SHP77 treated with DMSO at 0.1 percent for 48 hours (cell line): ENCODE measurements at places on chromosomes 2 and 18.

GRCh38 chr2:207092818-207093217 lies 72.9 kb downstream of the KLF7 start:
- DNase-seq = no peak

- no peak for DNase-seq
Measured at GRCh38 chr2:96116879-96117533, 635 bp upstream of the ADRA2B start.

DNA sequence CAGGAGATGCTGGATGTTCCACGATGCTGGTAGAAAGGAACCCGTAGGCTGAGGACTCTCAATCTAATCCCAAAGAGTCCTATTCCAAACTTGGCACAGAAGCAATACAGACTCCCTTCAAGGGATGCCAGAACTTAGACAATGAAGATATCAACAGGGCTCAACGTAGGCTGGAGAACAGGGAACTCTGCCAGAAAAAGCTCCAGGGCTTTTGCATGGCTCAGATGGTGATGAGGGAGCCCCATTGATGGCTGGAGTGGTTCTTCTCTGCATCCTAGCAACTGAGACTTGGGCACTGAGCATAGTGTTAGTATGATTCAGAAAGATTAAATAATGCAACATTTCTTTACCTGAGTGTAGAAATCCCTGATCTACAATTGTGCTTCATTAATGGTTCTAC lies 117.2 kb upstream of the NCK2 start:
- no peak for DNase-seq

- peak; percentile 73 for DNase-seq
Measured at GRCh38 chr18:48023334-48024008, 93.0 kb upstream of the SMAD2 start.

DNA sequence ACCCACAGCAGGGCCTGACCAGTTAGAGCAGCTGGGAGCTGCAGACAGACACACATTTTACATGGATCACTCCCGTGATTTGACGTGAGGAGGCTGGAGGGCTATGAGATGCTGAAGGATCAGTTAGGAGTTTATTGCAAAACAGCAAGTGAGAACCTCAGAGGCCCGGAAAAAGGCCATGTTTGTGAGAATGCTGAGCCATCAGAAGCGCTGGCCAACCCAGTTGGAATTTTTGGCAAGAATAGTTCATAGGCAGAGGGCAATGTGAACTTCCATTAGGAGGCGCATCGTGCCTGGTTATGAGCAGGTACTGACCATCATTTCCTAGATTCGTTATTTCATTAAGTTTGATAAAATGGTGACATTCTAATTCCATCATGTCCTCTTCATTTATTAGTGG lies 23.3 kb upstream of the LMAN1 start:
- DNase-seq = no peak

GRCh38 chr18:2027016-2027415 lies 544.3 kb downstream of the METTL4 start:
- no peak for DNase-seq

DNA sequence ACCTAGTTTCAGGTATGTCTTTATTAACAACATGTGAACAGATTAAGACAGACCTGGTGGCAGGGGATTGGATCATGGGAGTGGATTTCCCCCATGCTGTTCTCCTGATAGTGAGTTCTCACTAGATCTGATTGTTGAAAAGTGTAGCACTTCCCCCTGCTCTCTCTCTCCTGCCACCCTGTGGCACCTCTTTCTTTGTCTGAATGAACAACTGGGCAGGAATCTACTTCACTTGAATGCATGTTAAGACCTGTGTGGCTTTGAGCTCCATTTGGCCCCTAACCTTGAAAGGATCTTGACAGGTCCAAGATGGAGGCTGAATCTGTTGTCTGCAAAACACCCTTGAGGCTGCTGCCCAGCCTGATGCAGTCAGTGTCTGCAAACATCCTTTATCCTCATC lies 194.4 kb downstream of the RNF144A start:
- no peak for DNase-seq

GRCh38 chr2:225337183-225337582 lies 62.3 kb upstream of the NYAP2 start:
- DNase-seq = no peak

GRCh38 chr2:13089971-13090370 lies 373.2 kb downstream of the TRIB2 start:
- no peak for DNase-seq

GRCh38 chr18:61898640-61899101 lies 5.9 kb upstream of the RNF152 start:
- DNase-seq = no peak

DNA sequence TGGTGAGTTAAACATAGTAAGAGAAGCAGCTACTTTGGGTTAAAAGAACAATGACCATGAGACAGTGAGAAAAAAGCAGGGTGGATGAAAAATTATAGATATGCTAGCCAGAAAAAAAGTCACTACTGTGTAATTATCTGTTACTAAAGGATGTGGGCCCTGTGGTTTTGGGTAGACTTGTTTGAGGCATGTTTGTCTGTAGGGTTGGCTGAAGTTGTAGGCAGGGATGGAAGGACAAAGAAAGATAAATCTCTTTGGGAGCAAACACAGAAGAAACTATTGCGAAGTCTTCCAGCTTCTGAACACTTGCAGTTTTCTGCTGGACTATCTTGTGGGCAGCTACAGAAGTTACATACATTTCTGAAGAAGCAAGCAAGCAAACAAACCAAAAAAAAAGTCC lies 28.2 kb downstream of the RND3 start:
- no peak for DNase-seq

DNA sequence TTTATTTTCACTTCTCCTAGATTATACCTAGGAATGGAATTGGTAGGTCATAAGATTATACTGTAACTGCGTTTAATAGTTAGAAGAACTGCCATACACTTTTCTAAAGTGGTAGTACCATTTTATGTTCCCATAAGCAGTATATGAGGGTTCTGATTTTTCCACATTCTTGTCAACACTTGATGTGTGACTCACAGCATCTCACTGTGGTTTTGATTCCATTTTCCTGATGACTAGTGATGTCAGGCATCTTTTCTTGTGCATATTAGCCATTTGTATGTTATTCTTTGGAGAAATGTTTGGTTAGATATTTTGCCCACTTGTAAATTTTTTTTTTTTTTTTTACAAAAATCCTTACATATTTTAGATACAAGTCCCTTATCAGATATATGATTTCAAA lies 2.3 kb downstream of the DCAF17 start:
- no peak for DNase-seq

- peak; percentile 38 for DNase-seq
Measured at GRCh38 chr18:44895176-44895798, 214.6 kb downstream of the SETBP1 start.

- no peak for DNase-seq
Measured at GRCh38 chr2:231642631-231643494, 50.2 kb downstream of the TEX44 start.

DNA sequence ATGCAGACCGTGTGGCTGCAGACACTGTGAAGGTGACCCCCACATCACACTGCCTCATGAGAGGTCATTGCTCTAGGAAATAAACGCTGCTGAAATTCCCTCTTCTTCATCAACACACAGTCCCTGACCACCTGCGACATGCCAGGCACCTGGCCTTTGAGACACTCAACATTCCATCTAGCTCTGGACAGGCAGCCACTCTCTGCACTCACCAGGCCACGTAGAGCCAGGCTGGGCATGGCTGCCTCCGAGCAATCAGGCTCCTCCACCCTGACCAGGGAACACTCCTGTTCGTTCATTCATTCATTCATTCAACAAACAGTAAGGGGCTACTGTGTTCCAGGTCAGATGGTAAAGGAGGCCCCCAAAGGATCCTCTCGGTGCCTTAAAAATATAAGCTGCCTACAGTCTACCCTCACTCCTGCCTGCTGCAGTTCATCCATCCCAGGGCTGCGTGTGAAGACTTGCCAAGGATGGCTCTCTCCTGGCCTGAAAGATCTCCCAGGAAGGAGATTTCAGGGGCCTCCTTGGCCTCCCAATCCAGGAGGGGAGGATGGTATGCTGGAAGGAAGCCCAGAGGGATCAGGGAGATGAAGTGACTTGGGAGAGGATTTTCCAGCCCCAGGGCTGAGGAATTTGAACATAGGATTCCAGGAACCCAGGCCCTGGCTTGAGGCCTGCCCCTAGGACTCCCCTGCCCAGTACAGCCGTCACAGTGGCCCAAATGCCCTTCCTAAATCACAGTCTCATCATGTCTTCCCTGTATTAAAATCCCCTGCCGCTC lies 66.7 kb downstream of the TNS1 start:
- no peak for DNase-seq

DNA sequence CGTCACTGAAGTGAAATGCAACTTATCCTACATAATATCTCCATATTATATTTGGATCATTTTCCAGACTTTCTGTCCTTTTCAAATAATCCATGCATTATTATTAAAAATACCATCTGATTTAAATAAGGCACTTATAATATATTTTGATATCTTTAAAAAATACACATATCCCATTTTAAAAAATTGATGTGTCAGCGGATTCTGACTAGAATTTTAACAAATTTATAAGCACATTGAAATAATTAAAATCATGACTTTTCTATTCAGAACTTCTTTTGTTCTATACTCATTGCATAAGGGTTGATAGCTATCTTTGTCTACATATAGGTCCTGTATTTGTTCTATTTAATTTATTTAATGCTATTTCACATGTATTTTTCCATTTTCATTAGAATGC lies 199.0 kb upstream of the DSEL start:
- no peak for DNase-seq
